ENCODE measurements at places on chromosomes 6 and 20. TPM values are rescaled to one million over a fixed set of nuclear protein-coding genes. Genes with fewer than 3 reads are reported as not detected.

DNA sequence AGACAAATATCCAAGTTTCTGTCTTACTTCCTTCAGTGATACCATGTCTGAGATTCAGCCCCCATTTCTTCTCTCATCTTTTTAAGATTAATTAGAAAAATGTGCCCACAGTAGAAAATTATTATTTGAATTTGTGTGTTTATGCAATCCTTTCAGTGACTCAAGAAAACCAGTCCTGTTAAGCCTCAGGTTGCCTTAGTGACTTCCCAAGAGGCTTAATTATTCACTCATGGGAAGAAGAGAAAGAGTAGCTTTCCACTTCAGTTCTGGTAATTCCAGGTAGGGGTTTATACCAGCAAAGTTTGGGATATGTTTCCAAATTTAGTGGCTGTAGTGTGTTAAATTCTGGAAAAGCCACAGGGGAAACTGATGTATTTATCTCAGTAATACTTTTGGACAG lies 149.1 kb downstream of the RIMS1 start:
- DNase-seq = no peak

- peak; percentile 13 for DNase-seq
Measured at GRCh38 chr20:8756410-8756809, 312.5 kb upstream of the PLCB4 start.

DNA sequence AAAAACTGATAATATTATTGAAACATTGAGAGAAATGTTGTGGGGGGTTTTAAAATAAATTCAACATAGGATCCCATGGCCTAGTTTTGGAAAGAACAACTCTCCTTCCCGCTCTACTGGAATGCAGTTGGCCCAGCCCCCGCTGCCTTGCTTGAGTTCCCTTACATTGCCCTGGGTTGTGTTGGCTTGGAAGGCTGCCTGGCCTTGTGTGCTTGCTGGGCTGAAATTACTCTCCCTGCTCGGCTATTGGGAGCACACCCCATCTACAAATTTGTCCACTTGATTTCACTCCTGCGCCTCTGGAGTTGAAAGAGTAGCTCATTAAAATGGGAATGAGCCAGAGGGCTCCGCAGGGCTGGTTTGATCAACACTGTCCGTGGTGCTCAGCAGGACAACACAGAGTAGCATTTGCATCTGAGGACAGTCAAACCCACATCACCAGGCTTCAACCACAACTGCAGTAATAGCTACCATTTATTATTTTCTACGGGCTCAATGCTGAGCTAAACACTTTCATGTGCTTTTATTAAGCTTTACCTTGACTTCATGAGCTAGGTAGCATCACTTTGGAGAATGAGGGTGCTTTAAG lies 35.2 kb downstream of the DOK5 start:
- no peak for DNase-seq

- DNase-seq = no peak
Measured at GRCh38 chr20:53463101-53463972, 130.3 kb downstream of the ZNF217 start.

CAP2 gene
- 13.8 TPM for total RNA-seq

DNA sequence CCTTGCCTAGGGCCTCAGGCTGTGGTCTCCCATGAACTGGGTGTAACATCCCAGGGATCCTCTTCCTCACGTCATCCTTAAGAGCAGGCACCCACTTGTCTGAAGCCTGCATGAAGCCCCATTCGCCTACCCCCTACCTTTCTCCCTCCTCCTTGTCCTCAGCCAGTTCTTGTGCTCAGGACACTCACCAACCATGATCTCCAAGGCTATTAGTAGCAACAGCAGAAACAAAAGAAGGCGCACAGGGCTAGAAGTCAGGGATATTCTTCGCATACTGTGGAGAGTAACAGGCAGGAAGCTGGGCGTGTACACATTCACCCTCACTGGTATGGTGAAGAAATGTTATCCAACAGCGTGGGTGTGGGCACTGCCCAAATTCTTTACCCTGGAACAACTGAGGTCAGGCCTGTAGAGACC lies 7.3 kb downstream of the RAET1E start:
- DNase-seq = no peak

SLC22A2 gene
- 0.36 TPM for total RNA-seq

DNA sequence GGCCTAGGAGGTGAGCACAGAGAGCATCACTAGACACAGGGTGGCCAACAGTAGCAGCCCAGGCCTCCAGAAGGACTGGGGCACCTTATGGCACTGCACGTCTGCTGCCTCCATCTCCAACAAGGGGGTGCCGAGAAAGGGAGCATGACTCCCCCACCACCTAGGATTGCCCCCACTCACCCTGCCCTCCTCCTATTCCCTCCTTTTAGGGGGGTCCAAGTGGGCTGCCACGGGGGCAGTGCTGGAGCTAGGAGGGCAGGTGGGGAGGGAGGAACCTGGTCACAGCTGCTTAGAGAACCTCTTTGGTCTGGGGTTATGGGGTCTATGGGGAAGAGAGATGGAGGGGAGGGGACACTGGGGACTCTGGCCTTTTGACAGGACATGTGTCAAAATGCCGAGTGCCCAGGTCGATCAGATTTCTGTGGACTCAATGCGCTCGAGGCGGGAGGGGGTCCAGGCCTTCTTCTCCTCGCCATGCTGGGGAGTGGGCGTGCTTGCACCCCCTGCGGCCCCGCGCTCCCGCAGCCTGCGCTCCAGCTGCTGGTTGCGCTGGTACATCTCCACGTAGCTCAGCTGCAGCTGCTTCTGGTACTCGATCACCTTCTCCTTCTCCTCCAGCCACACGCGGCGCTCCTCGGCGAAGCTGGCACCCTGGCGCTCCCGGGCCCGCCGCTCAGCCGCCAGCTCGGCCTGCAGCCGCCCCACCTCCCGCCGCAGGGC lies 4.5 kb upstream of the FASTKD5 start:
- DNase-seq = no peak

GRCh38 chr6:42059743-42060142 lies 9.4 kb downstream of the TAF8 start:
- no peak for DNase-seq

All from cerebellum (tissue), 4 donors.